Renal pelvis (tissue), 12 donors: ENCODE measurements at places on chromosomes 3 and 15.

- DNase-seq: no peak
These were observed 60.7 kb downstream of the TIMP4 start for GRCh38 chr3:12097971-12098370.

DNA sequence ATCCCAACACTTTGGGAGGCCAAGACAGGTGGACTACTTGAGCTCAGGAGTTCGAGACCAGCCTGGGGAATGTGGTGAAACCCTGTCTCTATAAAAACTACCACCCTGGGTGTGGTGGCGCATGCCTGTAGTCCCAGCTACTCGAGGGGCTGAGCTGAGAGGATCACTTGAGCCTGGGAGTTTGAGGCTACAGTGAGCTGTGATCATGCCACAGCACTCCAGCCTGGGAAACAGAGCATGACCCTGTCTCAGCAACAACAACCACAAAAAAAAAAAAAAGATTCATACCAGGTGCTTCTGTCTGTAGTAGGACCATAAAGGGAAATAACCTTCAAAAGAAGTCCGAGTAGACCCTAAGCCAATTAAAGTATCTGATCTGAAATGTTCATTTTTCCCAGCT lies 94.5 kb downstream of the SERPINI1 start:
- no peak for DNase-seq

GRCh38 chr15:50487287-50487686 lies 59.2 kb downstream of the USP50 start:
- no peak for DNase-seq

- peak; percentile 8 for DNase-seq
These were observed 76.6 kb downstream of the GBE1 start for GRCh38 chr3:81684751-81685395.

GRCh38 chr15:26967719-26968269 lies 3.2 kb upstream of the GABRG3 start:
- peak; percentile 60 for DNase-seq

GRCh38 chr3:191260431-191261303 lies 61.6 kb downstream of the OSTN start:
- no peak for DNase-seq

DNA sequence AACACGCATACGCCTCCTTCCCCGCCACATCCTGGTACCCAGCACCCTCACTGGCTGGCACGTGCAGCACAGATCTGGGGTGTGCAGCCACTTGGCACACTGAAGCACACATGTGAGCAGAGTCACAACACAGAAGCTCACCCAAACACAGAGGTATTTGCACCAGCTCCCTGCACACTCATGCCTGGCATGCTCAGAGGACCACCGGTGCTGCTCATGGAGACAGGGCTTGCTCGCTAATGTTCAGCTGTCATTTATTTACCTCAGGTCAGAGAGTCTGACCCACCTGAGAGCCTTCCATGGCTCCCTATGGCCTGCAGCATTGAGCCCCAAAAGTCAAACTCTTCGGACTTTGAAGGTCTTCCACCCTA lies 70.4 kb downstream of the ADAMTS7 start:
- no peak for DNase-seq

GRCh38 chr3:49255112-49255511 lies 21.9 kb downstream of the C3orf62 start:
- DNase-seq: no peak

DNA sequence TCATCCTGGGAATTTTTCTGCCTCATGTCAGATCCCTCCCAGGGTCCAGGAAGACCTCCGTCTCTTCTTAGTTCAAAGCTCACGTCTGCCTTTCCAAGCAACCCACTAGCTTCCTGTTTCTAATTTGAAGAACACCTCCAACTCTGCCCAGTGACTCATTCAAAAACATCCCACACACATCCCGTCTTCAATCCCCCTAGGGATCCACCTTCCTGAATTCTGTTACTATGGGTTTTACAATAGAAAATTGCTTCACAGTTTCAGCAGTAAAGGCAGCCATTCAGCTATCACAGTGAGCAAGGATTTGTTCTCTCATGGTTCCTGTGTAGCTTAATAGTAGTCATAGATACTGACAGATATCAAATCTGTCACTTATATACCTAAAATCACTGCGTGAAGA lies 308.3 kb upstream of the CCDC54 start:
- no peak for DNase-seq

GRCh38 chr15:81948222-81948621 lies 97.6 kb downstream of the MEX3B start:
- DNase-seq: no peak

DNA sequence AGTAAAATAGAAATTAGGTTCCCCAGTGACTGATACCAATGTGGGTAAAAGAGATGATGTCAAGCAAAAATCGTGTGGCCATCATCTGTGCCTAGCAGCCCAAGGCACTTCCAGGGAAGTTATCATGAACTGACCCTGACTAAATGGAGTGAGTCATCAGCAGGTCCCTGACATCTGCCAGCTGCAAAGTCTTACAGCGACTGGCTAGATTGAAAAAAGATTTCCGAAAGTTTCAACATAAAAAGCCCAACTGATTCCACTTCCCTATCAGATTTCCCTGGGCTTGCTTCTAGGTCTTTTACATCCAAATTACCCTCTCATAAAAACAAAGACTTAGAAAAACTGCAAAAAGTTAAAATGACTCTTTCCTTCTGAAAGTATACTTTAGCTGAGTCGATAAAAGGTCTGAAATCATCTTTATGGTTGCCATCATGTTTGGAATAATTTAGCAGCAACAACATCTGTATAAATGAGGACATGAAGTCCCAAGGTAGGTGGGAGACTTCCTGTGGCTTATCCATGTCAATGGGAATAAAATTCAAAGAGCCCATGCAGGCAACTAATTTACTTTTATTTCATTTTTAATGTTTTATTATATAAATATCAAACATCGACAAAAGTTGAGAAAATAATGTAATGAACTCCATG lies 342.8 kb downstream of the ERC2 start:
- DNase-seq: peak; percentile 50

GRCh38 chr3:157319672-157320071 lies 117.0 kb upstream of the PTX3 start:
- peak; percentile 26 for DNase-seq

GRCh38 chr15:64934023-64934422 lies 22.3 kb downstream of the ANKDD1A start:
- no peak for DNase-seq

GRCh38 chr3:17122758-17123157 lies 238.0 kb downstream of the PLCL2 start:
- no peak for DNase-seq

- DNase-seq: no peak
These were observed 40.4 kb downstream of the LIPC start for GRCh38 chr15:58472221-58472620.

DNA sequence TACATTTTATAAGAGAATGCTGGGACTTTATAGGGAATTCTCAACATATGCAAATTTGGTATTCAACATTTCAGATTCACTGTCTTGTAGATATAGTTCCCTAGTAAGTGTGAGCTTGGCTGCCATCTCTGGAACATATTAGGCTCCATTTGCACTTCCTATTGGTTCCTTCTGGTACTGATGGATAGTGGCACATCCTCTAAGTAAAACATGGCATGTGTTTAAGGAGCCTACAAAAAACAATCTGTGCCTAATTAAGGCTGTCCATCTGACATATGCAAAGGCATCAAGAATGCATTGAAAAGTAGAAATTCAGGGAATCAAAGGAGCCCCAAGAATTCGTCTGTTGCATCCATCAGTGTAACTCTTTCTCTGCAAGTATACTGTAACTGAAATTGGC lies 344.1 kb downstream of the UNC13C start:
- DNase-seq: no peak

GRCh38 chr3:47781685-47782445 lies at the start of gene SMARCC1:
SMARCC1 (minus strand) TSS chr3:47781893; CDS start chr3:47781797, 96 bp downstream.
- DNase-seq: peak; percentile 97

- DNase-seq: no peak
These were observed 63.9 kb downstream of the ETV5 start for GRCh38 chr3:186044968-186045367.

- no peak for DNase-seq
These were observed 16.0 kb upstream of the PSMD6 start for GRCh38 chr3:64039332-64039731.

- no peak for DNase-seq
These were observed 250.9 kb downstream of the EPHA3 start for GRCh38 chr3:89358281-89358680.

DNA sequence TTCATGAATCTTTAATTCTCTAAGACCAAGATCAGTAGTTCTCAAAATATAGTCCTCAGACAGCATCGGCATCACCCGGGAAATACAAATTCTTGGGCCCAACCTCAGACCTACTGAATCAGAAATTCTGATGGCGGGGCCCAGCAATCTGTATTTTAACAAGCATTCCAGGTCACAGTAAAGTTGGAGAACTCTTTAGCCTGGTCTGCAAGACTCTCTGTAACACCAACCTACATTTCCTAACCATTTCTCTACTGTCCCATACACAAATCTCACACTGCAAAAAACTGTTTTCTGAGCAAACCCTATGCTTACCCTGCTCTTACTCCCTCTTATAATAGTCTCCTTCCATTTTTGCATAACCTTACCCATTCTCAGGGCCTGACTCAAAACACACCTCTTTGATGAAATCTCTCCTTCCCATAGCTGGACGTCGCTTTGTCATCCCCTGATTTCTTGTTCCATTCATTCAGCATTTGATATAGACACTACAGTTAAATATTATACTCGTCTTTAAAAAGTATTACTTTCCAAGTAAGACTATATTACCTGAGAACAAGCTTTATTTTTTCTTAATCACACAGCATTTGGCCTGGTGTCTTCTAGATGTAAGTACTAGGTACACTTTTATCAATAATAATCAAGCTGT lies 83.3 kb upstream of the MYO5C start:
- no peak for DNase-seq

- DNase-seq: no peak
These were observed 25.5 kb upstream of the RNU6-1 start for GRCh38 chr15:67865331-67865730.

DNA sequence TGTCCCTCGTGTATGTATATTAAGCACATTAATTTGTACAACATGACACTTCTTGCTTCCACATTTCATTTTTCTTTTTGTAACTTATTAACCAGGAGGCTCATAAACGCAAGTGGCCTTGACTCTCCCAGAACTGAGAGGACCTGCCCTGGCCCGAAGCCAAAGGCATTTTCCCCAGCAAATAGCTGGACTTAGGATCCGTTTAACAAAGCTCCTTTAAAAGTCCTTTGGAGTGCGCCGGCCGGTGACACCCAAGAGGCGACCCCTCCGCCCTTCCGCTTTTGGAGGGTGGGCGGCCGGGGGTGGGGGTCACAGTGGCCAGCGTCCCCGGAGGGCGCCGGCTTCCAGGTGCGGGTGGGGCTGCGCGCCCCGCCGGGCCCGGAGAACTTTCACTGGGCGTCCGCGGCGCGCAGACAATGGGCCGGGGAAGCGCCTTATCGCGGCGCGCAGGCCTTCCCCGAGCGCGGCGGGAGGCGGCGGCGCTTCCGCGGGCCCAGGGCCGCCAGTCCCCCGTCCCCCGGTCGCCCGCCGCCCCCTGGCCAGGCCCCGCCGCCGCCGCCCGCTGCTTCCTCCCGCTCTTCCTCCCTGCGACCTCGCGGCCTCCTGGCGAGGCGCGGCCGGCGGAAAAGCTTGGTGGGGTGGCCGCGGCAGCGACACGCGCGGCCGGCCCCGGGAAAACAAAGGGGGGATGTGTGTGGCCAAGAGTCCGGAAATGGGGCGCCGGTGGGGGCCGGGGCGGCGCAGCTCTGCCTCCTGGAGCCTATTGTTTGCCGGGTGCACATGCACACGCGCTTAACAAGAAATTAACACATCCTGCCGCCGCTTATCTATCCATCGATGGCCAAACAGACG lies 613.4 kb downstream of the MCTP2 start:
- peak; percentile 88 for DNase-seq

DNA sequence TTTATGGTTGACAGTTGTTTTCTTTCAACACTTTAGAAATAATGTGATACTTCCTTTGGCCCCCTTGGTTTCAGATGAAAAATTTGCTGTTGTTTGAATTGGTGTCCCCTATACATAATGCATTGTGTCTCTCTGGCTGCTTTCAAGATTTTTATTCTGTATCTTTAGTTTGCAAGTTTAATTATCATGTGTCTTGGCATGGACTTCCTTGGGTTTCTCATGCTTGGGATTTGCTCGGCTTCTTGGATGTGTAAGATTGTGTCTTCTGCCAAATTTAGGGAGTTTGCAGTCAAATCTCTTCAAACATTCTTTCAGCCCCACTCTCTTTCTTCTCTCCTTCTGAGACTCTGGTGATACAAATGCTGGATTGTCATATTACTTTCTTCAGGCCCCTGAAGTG lies 53.4 kb upstream of the PTPRG start:
- DNase-seq: no peak

DNA sequence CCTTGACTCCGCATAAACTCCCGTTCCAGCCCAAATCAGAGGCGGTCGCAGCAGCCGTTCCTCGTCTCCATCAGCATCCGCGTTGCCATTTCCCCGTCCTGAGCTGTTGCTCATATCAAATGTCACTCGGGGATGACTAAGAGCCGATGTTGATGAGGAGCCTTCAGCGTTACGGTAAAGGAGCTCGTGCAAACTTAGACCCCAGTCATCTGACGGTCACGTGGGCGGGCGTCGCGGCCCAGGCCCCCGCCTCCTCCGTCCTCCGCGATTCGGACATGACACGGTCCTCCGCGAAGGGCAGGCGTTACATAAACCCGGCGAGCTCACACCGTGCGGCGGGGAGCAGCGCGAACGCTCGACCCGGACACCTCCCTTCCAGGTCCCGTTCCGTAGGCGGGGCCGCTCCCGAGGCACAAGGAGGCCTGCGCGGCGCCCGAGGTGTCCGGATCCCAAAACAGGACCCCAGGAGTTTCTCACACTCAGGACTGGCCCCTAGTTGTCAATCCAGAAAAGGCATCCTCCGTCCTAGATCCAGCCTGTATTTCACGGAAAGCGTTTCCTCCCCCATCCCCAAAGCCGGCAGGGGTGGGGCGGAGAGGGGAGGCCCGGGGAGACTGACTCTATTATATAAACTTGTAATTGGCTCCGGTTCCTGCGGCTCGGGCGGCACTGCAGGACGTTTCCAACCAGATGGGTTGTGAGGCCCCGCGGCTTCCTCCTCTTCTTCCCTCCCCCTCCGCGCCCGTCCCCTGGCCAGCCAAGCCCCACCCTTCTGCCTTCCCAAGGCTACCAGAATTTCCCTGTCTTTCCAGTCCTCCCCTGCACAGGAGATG lies 100.0 kb upstream of the IGF1R start:
- DNase-seq: peak; percentile 64

GRCh38 chr3:149553781-149554451 lies 79.4 kb downstream of the TM4SF4 start:
- DNase-seq: no peak

- DNase-seq: no peak
These were observed 2.7 kb upstream of the LIPH start for GRCh38 chr3:185555101-185555501.
